ENCODE measurements at places on chromosomes 16 and 17.
A peak's percentile ranks its signal among the peaks of the same experiment; 100 is the strongest.

DNA sequence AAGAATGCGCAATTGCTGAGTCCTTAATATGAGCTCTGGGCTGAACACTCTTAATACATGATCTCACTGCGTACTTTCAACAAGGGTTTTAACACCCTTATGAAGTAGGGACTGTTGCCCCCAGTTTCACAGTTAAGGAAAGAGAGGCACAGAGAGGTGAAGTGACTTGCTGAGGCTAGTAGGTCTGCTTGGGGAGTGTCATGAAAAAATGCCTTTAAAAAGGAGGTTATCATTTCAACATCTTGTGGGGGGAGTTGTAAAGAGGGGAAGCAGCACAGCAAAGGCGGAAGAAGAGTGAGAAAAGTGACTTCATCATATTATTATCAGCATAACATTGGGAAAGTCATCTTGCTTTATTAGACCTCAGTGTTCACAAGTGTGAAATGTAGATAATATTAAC, 2.1 kb downstream of the CCL4L2 start:
- DNase-seq = no peak

- DNase-seq = no peak
Observed at GRCh38 chr17:9907131-9907530, 2.1 kb upstream of the RCVRN start.

GRCh38 chr16:81639348-81639747, 139.7 kb upstream of the PLCG2 start:
- DNase-seq = no peak

- no peak for DNase-seq
Observed at GRCh38 chr17:47785538-47786123, 36.0 kb downstream of the OSBPL7 start.

DNA sequence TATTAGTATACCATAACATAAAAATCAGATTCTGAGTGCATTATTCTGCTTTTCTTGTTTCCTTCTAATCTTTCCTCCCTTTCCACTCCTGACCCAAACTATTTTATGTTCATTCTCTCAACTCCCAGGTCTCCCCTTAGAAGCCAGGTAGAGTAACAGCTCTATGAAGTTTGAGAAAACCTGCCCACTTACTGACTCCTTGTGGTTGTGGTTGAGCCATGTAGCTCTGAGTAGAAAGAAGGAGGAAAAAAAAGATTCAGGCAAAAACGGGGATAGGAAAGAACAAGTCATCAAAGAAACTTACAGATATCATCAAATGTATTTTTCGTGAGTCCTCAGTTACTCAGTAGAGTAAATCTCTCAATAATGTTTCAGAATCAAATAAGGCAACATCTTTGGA, 216.7 kb downstream of the PMP22 start:
- DNase-seq = no peak

- no peak for DNase-seq
Observed at GRCh38 chr17:796609-797008, 14.5 kb downstream of the MRM3 start.

- DNase-seq = no peak
Observed at GRCh38 chr17:63029541-63029940, 63.5 kb downstream of the TANC2 start.

DNA sequence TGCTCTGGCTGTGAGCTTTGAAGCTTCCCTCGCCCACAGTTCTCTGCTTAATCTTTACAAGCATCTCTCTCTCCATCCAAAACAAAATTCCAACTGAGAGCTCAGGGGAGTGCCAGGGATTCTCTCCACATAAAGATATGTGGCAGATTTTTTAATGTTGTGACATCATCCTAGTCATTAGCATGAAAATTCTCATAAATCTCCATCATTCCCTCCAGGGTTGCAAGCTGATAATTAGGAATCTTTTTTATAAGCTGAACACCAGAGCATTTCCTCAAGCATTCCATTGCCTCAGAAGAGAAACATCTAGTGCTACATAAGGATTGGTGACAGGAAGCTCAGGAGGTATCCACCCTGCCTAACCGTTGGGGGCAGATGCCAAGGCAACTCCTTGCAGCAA, 82.4 kb upstream of the DNAH9 start:
- DNase-seq = no peak

GRCh38 chr17:75063626-75064025, 16.6 kb downstream of the KCTD2 start:
- no peak for DNase-seq

- no peak for DNase-seq
Observed at GRCh38 chr16:75073545-75074303, 42.9 kb downstream of the LDHD start.

DNA sequence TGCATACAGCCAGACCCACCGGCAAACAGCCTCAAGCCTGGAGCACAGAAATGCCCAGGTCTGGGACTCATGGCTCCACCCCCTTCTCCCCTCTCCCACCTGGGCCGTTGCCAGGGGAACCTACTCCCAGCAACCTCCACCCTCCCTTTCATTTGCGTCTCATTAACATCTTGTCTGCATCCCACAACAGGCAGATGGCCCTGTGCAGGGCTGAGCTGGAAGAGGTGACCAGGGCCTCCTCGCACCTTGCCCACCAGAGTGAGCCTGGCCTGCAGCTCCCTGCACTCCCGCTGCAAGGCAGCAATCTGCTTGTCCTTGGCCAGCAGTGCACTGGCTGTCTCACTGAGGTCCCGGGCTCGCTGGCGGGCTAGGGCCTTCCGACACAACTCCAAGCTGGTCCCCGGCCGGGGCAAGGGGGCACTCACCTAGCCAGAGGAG, 3.3 kb downstream of the TSPOAP1 start:
- DNase-seq = no peak

GRCh38 chr16:70470927-70471341, 16.5 kb downstream of the FCSK start:
- DNase-seq = no peak

DNA sequence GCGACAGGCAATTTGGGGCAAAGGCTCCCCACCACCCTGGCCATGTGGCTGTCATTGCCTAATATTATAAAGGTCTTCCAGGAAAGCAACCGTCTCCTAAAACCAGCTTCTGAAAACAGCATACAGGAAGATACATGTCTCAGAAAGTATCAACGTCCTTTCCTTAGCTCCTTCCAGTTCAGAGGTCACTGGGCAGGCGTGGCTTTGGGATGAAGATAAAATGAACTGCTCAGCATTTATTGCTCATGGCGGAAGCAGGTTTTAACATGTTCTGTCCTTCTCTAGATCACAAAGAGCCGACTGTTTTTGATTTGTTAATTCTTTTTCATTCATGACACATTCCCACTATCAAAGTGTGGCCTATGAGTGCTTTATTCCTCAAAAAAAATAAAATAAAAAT, 8.0 kb downstream of the CFAP20 start:
- DNase-seq = no peak

DNA sequence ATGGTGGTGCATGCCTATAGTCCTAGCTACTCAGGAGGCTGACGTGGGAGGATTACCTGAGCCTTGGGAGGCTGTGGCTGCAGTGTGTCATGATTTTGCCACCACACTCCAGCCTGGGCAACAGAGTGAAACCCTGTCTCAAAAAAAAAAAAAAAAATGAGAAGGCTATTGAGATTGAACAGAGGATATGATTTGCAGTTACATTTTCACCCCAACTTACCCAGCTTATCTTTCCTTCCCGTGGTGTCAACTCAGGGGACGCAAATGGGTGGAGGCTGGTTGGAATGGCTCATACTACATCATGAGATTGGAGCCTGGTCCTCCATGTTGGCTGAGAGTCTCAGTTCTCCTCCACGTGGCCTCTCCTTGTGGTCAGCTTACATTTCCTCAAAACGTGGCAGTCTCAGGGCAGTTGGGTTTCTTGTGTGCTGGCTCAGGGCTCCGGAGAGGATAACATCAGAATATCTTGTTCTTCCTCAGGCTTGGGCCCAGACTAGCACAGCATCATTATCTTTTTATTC, 17.2 kb upstream of the NSMCE1 start:
- peak; percentile 34 for DNase-seq

- no peak for DNase-seq
Observed at GRCh38 chr16:46687486-46687885, 1.5 kb downstream of the VPS35 start.

- peak; percentile 50 for DNase-seq
Observed at GRCh38 chr17:36092230-36092629, 2.3 kb upstream of the CCL3 start.

- DNase-seq = no peak
Observed at GRCh38 chr17:40903129-40903847, 18.2 kb upstream of the KRT20 start.

- DNase-seq = no peak
Observed at GRCh38 chr17:60514500-60514899, 11.5 kb downstream of the APPBP2 start.

DNA sequence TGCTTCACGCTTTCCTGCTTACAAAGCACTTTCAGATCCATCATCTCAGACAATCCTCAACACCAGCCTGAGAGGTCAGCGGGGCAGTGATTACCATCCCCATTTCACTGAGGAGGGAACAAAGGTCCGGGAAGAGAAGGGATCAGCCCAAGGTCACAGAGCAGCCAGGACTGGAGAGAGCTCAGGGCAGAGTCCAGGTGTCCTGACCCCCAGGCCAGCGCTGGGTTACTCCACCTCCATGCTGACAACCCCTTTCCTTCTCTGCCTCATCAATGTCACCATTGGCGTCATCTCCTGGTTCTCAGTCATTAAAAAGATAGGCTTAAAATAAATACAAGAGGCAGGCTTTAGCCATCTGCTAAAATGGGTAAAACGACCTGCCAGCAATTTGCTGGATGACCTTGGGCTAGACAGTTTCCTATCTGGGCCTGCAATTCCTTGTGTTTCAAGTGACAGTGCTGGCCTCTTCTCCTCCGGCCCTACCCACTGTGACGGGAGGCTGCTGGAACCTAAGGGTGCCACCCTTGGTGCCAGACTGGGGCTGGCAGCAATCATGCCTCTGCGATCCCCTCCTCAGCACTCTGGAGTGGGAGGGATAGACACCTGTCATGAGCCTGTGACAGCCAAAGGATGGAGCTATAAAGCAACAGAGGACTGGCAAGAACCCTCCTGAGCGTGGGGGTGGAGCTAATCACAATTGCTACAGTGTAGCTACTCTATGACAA, 79.5 kb upstream of the CCL1 start:
- DNase-seq = no peak

- no peak for DNase-seq
Observed at GRCh38 chr16:85781695-85782370, 17.5 kb downstream of the EMC8 start.

GRCh38 chr16:70687102-70687511, 1.3 kb upstream of the MTSS2 start:
- no peak for DNase-seq

- DNase-seq = no peak
Observed at GRCh38 chr17:33258296-33258695, 34.8 kb downstream of the ASIC2 start.

- peak; percentile 45 for DNase-seq
Observed at GRCh38 chr17:83123896-83124801, 44.7 kb downstream of the METRNL start.

- no peak for DNase-seq
Observed at GRCh38 chr17:76642032-76642561, 1.5 kb downstream of the ST6GALNAC1 start.

DNA sequence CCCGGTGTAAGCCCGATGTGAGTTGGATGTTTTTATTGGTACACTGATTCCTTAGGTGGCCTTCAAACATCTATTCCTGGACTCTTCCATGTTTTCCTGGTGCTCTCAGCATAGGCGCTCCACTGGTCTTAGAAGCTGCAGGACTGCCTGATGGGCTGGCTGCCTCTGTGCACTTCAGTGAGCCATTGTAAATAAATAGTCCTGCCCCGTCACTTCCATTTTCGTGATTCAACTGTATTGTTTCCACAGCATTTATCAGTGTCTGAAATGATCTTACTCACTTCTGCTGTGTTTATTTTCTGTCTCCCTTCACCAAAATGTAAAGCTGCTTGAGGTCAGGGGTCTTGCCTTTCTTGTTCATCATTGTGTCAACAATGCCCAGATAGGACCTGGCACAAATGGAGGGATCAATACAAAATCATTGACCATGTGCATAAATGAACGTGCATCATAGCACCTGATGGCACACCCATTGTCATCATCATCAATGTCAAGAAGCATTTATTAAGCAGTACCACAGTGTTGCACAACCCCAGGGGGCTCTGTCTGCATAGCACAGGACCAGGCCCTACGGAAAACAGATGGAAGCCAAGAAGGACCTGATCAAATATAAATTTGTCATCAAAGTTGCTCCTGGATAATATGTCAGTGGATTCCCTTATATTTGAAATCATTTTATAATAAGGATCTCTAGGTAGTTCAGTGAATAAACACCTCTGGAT, 66.6 kb upstream of the CPHXL start:
- no peak for DNase-seq

DNA sequence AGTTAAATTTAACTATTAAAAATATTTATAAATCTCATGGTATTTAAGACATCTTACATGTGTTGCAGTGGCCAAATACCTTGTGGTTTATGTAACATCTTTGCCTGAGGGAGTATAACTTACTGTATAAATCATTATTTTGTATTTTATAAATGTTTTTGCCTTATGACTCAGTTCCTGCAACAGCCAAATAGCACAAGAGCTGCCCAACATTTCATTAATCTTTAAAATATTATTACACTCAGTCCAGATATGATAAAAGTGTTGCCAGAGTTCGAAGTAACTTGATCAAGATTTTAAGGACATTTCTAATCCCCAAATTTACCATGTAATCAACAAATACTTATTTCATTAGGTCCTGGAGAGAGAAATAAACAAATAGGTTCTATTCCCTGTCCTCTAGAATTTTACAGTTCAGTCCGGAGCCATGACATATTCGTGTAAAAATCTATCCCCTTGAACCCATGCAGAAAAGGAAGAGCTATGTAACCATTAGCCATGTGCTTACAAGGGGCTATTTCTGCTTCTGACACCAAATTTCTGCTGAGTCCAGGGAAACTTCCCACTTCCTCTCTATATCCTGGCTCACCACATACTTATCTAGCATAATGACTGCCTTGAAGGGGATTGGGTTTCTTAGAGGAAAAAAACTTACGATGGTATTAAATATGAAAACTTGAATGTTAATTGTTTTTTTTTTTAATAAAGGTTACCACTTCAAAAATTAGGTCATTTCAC, 44.0 kb downstream of the IRX6 start:
- DNase-seq = no peak

DNA sequence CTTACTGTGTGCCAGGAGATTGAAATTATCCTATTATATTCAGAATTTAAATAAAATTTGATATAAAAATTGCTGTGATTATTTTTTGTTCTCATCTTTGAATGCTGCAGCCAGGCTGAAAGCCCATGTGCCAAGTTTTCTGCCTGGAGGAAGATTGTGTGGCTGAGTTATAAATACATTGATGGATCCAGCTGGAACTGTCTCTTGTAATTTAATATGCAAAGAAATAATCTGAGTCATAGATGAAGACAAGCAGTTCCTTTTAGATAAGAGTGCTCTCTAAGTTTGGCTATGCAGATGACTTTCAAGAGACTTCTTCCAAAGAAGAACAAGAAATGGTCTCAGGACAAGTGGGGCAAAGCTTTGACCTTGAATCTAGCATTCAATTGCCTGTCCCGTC, 871.0 kb downstream of the CDH11 start:
- no peak for DNase-seq

- no peak for DNase-seq
Observed at GRCh38 chr17:74603037-74603635, 11.1 kb upstream of the CD300LD start.

GRCh38 chr17:38967290-38967738, at the start of gene FBXO47:
FBXO47 (minus strand) TSS chr17:38967403; CDS start chr17:38963025, 4,378 bp downstream.
- peak; percentile 91 for DNase-seq
